ENCODE measurements at places on chromosomes 5 and 9. TPM values are rescaled to one million over a fixed set of nuclear protein-coding genes. Genes with fewer than 3 reads are reported as not detected.

DNA sequence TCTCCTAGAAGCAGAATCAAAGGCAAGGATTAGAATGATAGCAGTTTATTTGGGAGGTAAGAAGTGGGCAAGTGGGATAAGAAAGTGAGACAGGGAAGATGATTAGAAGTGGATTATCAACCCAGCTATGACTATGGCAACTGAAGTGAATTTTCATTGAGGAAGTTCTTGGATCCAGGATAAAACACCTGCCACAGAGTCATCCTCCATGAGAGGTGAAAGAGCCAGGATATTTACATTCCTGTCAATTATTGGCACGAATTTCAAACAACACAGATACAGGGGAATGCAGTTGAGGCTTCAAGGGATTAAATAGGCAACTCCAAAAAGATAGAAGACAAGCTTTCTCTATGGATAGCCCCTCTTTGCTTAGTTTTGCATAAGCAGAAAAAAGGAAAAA lies 31.8 kb upstream of the ZNF366 start:
- DNase-seq: no peak

DNA sequence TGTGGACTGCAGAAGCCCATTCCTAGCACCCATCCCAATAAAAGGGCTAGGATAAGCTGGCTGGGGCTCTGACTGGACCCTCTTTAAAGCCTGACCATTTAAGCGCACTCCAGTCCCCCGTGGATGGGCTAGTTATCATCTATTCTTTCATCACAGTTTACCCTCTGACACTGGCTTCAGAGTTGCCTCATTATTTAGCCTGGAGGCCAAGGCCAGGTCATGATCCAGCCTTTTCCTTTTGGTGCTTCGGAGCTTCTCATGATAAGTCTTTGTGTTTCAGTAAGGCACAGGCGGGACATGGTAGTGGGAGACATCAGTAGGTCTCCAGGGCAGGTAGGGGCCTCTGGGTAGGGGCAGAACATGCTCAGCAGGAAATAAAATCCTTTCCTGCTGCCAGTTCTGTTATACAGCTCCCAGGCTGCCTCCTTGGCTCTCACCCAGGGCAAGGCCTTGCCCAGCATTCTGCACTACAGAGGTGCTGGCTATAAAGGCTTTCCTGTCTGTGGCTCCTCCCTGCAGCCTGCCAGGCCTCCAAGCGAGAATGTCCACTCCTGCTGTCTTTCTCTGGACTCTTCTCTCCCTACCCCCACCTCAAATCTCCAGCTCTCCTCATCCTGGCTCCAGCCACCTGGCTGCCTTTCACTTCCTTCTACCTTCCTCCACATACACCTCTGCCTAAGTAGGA lies 128.8 kb downstream of the FSTL4 start:
- DNase-seq: no peak

- DNase-seq: no peak
Measured at GRCh38 chr5:128304791-128305190, 221.2 kb downstream of the SLC12A2 start.

DNA sequence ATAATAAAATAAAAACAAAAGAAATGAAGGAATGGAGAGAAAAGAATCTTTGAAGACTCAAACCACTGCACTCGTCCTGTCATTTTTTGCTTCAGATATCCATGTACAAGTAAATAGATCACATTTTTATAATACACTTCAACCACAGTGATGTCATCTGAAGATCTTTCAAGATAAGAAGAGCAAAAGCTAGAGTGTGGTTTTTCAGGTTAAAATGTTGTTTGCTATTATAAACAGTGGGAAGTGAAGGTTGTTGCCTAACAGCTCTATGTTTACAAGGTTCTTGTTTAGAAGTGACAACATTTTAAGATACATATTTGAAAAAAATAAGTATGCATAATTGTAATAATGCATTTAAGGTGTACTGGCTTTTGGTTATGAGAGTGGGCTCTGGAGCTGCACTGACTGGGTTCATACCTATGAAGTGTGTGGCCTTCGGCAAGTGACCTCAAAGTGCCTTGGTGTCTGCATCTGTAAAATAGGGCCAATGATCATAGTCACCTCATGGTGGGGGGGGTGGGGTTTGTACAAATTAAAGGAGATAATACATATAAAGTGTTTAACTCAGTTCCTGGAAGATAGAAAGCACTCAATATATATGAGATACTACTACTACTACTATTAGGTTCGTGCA lies 45.5 kb upstream of the IL7R start:
- no peak for DNase-seq

- no peak for DNase-seq
Measured at GRCh38 chr9:127580879-127581475, 31.1 kb upstream of the STXBP1 start.

PSD2 gene
- 0.99 TPM for polyA plus RNA-seq

PAM gene
- 174 TPM for polyA plus RNA-seq

CARTPT gene
- 8.5 TPM for polyA plus RNA-seq

S100Z gene
- polyA plus RNA-seq: 0.51 TPM

Measured in large intestine (tissue), 12 donors.